A549 (cell line): ENCODE measurements at places on chromosomes 2 and 18.

- no peak for DNase-seq
Observed at GRCh38 chr2:120662046-120662445, 73.6 kb upstream of the GLI2 start.

- no peak for DNase-seq
Observed at GRCh38 chr18:48742706-48743475, 204.1 kb downstream of the CTIF start.

GRCh38 chr2:11264007-11264406 lies 80.4 kb downstream of the ROCK2 start:
- DNase-seq: no peak

DNA sequence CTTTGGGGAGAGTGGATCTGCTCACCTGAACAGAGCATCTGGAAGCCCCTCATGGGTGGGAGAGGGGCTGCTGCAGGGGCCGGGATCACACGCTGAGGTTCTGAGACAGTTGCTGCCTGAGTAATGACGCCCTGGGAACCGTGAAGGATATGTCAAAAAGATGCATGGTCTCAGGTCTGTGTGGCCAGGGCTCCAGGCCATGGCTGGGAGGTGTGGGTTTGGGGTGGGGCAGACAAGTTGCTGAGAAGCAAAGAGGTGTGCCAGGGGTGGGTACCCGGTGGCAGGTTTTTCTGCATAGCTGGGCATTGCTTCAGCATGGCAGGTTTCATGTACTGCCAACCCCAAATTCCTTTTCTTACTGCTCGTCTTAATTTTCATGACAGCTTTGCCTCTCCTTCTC lies 133.5 kb downstream of the RPIA start:
- DNase-seq: no peak

DNA sequence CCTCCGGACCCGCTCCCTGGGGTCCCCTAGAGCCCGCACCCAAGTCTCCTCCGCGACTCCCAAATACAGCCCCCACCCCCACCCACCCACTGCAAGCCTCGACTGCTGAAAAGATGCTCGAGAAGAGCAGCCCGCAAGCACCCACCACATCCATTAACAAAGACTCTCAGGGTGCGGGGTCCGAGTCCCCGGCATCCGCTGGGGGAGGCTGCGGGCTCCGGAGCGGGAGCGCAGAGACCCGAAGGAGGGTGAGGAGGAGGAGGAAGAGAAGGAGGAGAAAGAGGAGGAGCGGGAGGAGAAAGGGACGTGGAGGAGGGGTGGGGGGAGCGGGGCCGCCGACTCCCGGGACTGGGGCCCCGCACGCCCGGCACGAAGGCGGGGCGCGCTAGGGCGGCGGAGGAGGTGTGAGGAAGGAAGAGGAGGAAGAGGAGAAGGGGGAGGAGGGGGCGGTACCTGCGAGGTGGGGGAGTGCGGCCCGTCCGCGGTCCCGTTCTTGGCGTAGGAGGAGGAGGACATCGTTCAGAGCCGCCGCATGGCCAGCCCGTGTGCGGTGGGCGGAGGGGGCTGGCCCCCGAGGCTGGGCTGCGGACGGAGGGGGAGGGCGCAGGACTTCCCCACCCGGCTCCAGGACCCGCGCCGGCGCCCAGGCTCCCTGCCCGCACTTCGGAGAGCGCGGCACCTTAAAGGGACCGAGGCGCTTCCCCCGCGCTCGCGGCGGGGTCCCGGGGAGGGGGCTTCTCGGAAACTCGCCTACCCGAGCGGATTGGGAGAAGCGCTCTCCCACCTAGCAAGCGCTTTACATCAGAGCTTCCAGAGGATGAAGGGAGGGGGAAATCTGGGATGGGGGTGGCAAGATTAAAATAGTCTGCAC lies at the start of gene CACNB4:
Gene CACNB4, minus strand, starts transcription at position 549 of the 871 bp plus-strand sequence.
- DNase-seq: peak; percentile 12

DNA sequence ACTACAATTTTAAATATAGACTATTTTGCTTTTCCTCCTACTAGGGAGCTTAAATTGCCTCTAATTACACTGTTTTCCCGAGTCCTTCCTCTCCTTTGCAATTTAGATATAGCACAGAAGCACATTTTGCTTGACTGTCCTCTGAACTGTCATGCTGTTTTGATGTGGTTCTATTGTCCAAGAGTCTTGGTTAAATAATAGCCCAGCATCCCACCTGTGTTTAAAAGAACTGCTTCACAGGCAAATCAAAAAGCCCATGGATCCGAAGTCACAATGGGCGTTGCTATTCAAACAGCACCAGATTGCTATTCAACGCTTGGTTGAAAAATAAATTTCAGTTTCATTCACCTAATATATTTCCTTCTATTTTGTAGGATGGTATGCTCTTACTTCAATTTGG lies 22.3 kb upstream of the ACTR3 start:
- DNase-seq: no peak

- DNase-seq: no peak
Observed at GRCh38 chr18:37869051-37869450, 303.5 kb upstream of the CELF4 start.

GRCh38 chr18:53603276-53603675 lies 621.2 kb downstream of the MBD2 start:
- DNase-seq: no peak

GRCh38 chr2:137223722-137224121 lies 458.4 kb downstream of the THSD7B start:
- DNase-seq: no peak

DNA sequence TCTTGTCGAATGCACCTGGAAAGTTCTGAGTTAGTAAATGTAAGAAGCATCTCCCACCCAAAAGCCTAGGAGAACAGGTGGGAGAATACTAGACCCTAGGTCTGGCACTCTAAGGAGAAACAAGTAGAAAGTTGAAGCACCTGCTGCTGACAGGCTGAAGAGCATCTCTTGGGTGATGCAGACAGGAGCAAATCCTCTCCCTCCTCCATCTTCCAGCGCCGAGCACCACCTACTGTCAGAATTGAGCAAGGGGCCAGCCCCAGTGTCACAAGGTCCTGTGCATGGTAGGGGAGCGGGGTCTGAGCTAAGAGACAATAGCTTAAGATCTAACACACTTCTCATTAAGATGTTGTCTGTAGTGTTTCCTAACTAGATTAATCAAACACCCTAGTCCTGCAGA lies 52.9 kb downstream of the HK2 start:
- no peak for DNase-seq

- no peak for DNase-seq
Observed at GRCh38 chr2:189540551-189540950, 40.0 kb downstream of the SLC40A1 start.

GRCh38 chr2:157492189-157492773 lies 48.4 kb upstream of the CYTIP start:
- DNase-seq: peak; percentile 50

DNA sequence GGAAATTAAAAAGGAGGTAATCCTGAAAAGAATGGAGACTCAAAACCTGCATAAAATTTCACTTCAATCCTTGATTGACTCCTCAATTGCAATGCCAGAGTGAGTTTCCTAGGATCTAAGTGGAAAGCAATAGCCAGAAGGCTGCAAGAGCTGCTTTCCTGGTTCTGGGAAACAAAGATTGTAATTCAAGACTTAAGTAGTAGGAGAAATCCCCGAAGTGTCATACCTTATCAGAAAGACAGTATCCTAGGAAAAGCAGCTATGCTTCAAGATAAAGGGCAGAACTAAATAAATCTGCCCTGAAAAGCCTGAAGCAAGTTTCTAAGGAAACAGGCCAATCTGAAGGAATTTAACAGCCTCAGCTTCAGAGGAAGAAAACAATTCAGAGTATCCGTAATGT lies 390.2 kb downstream of the DSC3 start:
- DNase-seq: no peak

GRCh38 chr18:62749389-62749788 lies 34.0 kb downstream of the PHLPP1 start:
- no peak for DNase-seq

- DNase-seq: no peak
Observed at GRCh38 chr18:46340716-46341115, 236.5 kb downstream of the HAUS1 start.

DNA sequence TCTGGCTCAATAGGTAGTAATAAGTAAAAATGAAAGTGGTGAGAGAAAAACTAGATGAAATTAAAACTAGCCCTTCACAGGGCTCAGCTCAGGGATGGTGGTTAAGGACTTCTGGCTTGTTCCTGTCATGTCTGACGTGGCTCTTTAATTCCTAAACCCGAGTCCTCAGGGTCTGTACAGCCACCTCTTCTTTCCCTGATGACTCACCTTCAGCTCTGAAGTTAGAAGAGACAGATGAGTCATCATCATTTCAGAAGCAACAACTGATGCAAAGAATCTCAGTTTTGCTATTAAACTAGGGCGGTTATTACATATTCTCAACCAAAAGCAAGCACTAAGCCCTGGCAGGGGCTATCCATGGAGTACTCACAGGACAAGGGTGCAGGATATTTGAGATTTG lies 24.0 kb upstream of the ITGB6 start:
- DNase-seq: peak; percentile 92

- DNase-seq: no peak
Observed at GRCh38 chr2:151033271-151034248, 228.1 kb downstream of the RBM43 start.

DNA sequence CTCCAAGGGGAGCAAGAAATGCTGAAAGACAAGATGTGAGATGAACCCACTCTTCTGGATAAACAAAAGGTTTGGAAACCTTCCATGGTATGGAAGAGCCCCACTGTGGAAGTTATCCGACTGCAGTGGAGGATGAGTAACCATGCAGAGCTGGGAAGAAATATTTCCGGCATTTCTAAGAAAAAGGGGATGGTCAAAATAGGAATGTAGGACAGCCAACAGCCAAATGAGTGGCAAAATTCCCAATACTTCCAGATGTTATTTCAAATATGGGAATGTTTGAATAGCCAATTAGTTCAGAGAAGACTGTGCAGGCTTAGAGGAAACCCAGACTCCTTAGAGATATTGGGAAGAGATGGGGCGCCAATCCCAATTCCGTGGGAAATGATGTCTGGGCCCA lies 246.8 kb downstream of the RAD51AP2 start:
- no peak for DNase-seq

DNA sequence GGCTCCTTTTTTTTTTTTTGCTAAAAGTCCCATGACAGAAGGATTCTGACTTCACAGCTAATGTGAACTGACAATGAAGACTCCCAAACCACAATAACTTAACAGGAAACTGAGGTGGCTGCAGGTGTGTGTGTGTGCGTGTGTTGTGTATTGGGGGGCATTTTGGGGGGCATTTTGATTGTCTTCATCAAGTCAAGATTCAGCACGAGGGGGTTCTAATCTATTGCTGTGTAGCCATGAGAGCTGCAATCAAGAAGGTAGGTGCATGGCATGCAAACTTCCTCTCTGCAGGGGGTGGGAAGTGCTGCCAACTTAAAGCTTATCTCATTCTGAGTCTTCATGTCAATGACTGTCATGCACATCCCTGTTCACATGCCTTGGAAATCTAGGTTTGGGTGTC lies 25.2 kb downstream of the SPRED2 start:
- no peak for DNase-seq

- DNase-seq: no peak
Observed at GRCh38 chr2:85367180-85367579, 12.6 kb downstream of the ELMOD3 start.

- no peak for DNase-seq
Observed at GRCh38 chr2:165161510-165161909, 42.3 kb downstream of the SCN3A start.

DNA sequence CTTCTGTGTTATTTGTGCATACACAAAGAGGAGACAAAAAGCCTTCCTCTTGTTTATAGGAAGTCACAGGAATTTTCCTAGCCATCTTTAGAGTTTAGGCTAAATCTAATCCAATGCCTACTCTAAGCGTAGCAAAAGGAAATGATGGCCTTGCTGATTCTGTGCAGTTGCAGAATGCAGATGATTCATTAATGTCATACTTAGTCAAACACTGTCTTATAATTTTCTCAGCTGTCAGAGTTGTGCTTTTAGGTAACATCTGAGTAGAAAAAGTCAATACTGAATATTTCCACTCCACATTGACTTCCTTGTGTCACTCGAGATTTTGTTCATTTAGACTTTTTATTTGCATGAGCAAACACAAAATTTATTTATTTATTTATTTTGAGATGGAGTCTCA lies 157.9 kb upstream of the FOSL2 start:
- DNase-seq: no peak

DNA sequence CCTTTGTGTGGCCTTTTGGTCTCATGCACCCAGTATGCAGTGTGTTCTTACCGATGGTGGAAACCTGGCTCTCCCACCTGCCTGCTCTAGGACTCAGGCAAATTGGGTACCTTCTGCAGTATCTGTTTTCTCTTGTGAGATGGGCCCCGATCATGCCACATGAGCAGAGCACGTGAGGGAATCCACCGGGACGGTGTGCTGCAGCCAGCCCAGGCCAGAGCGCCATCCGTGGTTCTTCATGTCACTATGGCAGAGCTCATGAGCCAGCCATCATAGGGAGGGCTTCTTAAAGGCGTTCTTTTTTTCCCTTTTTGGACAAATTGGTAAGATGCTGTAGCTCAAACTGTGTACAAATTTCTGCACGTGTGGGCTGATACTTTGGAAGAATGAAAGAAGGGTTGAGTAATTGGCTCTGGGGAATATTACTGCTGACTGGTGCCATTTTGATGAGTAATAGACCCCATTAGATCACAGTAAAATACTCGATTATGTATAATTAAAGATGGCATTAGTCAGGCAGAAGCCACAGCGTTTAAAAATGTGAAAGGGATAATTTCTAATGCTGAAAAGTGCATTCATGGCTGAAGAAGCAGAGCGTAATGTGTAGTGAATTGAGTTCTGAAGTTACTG lies 19.2 kb downstream of the SH3RF3 start:
- DNase-seq: no peak

- no peak for DNase-seq
Observed at GRCh38 chr2:125656190-125656589, 999.8 kb upstream of the GYPC start.

- DNase-seq: no peak
Observed at GRCh38 chr2:147679955-147680531, 164.8 kb upstream of the ACVR2A start.

- DNase-seq: no peak
Observed at GRCh38 chr18:25062720-25063119, 289.2 kb downstream of the ZNF521 start.

DNA sequence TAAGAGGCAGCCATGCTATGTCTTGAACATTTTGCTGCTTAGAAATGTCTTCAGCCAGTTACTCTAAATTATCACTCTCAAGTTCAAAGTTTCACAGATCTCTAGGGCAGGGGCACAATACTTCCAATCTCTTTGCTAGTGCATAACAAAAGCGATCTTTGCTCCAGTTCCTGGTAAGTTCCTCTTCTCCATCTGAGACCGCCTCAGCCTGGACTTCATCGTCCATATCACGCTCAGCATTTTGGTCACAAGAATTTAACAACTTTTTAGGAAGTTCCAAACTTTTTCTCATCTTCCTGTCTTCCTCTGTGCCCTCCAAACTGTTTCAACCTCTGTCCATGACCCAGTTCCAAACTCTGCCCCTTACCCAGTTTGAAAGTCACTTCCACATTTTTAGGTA lies 8.8 kb upstream of the SLC35F5 start:
- no peak for DNase-seq

DNA sequence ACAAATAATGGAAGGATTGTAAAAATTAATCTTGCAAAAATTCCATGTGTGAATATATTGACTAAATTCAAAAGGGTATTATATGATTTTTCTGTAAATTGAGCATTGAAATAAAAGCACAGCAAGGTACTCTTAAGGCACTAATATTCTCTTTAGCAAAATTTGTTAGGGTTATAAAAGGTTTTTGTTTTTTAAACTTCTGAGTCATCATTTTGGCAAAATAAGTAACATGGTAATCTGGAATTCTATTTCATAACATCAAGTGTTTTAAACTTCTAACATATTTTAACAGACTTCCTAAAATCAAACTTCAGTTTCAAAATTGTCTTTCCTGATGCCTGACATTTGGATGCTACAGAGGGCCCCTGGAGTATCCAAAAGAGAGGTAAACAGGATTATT lies 12.5 kb upstream of the INPP4A start:
- DNase-seq: no peak

- DNase-seq: no peak
Observed at GRCh38 chr18:61082976-61083630, 250.1 kb upstream of the CDH20 start.
